Hematopoietic multipotent progenitor cell (in vitro differentiated cells): ENCODE measurements at places on chromosomes 6 and 20.

- DNase-seq, result no peak
These were observed 127.9 kb upstream of the AGPAT4 start for GRCh38 chr6:161401587-161402309.

DNA sequence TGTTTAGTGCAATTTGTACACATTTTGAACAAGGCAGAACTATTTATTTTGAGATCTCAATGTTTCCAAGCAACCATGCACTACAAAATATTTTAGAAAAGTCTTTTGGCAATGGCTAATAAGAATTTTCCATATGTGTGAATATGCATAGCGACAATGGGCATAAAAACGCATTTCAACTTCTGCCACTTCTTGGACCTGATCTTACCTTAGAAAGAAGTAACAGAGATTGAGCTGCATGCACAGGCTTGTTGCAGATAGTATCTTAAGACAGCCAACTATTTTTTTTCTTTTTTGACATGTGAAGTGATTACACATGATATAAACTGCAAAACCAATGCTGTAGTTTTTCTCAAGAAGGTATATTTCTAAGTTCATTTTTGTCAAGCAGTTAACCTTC is 210.4 kb upstream of the PHACTR1 start:
- no peak for DNase-seq

DNA sequence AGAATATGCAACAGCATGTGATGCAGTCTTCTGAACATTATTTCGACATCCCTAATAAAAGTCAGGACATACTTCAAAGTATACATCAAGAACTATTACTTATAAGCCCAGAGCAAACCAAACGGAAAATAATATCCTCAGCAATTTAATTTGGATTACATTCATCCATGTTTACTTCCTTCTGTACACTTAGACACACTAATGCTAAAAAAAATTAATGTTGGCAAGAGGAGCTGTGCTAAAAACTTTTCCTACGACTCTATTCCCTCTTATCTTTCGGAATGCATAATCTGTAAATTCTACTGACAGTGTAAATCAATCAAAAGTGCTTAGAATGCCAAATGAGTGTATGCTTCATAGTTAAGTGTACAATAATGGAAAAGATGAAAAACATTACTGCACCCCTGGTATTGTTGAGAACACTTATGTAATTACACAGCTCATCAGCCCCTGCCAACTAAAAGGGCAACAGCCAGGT is 301.2 kb upstream of the HSF2 start:
- DNase-seq, result no peak

DNA sequence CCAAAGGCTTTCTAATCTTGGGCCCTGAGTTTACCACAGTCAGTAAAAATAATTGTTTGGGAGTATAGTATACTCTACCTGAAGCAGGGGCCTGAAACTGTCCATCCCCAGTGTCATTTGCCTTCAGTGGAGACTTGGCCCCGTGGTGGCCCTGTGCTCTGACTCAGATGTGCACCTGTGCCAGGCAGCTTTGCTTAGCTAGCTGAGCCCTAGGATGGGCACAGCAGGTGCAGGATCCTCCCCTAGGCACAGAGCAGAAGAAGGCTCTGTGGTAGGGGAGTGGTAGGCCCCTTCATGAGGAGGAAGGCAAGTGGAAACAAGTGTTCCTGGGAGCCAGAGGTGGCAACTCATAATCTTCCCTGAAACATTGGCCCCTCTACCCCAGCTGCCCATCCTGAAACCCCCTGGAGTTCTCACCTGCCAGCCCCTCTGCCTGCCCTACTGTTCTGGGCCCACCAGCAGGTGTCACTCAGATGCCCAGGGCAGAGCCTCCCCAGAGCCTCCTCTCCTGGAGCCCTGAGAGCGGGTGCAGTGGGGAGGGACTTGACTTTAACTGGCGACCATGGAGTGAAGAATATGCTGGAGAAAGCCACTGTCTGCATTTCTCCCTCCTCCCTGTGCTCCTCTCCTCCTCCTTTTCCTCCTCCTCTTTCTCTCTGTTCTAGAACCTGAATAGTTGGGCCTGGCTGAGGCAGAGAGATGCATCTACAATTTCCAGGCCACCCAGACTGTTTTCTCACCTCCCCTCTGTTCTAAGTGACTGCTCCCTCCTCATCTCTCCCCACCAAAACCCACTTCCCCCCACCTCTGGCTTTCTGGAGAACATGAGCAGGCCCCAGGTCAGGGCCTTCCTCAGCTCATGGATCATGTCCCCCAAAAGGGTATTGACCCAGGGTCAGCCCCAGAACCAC is 2.9 kb downstream of the CPNE5 start:
- DNase-seq, result no peak

DNA sequence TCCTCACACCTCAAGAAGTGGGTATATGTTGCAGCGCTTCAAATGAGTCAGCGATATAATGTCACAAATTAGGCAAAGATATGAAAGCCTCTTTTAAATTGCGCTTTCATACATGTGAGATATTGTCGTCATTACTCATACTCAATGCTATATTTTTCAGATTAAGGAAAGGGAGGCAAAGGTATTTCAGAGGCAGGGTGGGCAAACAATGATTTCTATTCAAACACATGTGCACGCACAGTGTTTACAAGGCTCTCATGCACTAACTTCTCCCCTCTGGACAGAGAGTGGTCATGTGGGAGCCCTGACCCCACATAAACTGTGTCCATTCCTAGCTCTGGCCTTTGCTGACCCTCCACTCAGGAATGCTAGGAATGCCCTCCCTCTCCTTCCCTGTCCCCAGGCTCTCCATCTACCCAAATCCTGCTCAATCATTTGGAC is 112.1 kb upstream of the TMEM170B start:
- no peak for DNase-seq

DNA sequence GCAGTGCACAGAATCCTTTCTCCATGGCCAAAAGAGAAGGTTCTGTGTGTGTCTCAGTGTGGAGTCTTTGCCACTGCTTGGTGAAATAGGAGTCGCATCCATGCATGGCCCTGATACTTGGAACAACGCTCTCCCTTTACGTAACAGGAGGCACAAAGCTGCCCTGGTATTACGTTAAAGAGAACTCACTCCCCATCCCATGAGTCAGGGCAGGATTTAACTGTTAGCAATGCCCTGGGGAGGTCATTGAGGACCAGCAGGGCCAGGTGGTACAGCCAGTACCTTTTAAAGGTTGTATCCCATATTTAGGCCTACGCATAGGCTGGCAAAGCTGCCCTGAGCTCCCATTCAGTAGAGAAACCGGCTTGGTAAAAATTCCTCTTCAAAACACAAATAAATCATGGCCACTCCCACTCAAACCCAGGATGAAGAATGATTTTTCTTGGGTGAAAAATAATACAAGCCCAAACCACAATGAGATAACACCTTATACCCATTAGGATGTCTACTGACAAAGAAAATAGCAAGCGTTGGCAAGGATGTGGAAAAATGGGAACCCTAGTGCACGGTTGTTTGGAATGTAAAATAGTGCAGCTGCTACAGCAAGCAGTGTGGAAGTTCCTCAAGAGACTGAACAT is 37.1 kb downstream of the MYLK4 start:
- DNase-seq, result no peak

DNA sequence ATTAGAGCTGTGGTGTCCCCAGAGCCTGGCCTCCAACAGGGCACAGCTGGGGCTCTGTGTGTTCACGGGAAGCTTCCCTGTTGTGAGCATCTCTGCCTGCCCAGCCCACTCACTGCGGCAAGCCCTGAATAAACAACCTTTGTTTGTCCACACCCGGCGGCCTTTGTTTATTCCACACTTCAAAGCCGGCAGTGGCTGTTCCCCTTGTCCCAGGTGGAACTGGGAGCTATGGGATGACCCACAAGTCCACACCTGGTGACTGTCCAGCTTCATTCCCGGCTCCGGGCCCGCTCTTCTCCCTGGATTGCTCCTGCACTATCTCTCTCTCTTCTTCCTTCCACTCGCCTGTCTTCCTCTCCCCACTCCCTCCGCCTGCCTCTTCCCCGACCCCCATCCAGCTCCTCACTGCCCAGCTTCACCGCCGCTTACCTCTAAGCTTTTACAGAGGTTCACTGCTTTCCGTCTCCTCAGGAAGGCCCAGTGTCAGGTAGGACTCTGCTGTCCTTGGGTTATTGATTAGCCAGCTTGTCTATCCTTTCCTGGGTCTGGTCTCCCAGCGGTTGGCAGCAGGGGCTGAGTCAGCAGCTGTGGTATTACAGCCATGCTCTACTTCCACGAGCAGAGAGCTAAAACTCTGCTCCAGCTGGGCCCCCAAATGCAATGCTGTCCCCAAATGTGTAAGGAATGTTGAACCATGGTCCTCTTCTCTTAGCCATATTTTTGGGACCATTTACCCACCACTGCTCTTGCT is 17.8 kb downstream of the DACT2 start:
- no peak for DNase-seq

- no peak for DNase-seq
These were observed 6.3 kb upstream of the LOC128125822 start for GRCh38 chr6:63565727-63566596.

GRCh38 chr20:44361021-44361420 is 5.5 kb downstream of the HNF4A start:
- DNase-seq, result no peak
